ENCODE measurements at places on chromosomes 5 and 9.

GRCh38 chr5:16178745-16179372 lies 732 bp downstream of the MARCHF11 start:
- DNase-seq: peak; percentile 84

- DNase-seq: peak; percentile 86
Observed at GRCh38 chr9:124771867-124772679, 962 bp upstream of the NR6A1 start.

DNA sequence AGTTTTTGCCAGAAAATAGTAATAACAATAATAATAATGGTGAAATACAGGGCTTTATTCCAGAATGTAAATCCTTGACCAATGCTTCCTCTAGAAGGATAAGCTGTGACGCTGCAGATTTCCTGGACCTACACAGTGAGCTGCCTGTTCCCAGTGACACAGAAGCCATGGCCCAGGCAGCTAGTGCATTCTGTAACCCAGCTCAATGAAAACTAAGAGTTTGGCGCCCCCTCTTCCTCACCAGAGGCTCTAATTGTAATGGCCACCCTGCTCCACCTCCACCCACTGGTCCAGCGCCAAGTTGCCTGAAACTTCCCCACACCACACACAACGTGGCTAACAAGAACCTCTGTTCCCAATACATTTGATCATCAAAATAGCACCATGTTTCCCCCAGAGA lies 248.1 kb downstream of the CETN3 start:
- DNase-seq: peak; percentile 82

DNA sequence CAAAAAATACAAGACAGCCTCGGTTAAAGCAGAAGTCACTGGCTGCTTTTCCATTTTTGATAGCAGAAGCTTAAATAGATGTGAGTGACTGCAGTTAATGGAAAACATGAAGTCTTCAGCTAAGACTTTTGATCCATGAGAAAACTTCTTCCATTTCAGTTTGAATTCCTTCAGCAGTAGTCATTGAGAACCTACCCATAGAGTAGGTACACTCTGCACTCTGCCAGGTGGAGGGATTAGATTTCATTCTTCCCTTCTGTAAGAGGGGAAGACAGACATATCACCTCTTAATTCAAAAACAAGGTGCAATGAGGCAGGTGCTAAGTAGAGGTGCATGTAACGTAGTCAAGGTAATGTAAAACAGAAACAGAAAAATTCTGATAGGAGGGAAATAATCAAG lies 26.7 kb upstream of the XPA start:
- DNase-seq: no peak

GRCh38 chr5:150759334-150759583 lies 442 bp upstream of the DCTN4 start:
- no peak for DNase-seq

- no peak for DNase-seq
Observed at GRCh38 chr5:168578006-168578405, 1.2 kb downstream of the PANK3 start.

GRCh38 chr5:75331095-75332090 lies 5.6 kb upstream of the HMGCR start:
- DNase-seq: no peak

- DNase-seq: peak; percentile 40
Observed at GRCh38 chr5:2914981-2915484, 163.6 kb upstream of the IRX2 start.

GRCh38 chr5:72634444-72634843 lies 127.2 kb upstream of the ZNF366 start:
- no peak for DNase-seq

DNA sequence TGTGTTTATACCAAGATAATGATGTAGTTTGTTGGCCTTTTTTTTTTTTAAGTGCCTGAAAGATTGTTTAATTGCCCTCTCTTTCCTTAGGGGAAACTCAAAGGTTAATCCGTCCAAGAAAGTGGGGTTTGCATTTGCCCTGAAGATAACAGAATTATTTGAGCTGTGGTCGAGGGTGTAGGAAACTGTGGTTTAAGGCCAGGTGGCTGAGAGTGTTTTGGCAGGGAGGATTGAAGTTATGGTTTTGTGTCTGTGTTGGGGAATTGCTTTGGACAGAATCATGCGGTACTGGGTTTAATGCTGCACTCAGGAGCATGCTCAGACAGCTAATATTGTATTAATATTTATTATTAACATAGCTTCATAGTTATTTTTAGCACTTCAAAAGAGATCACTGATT lies 509.8 kb downstream of the EBF1 start:
- DNase-seq: no peak

- peak; percentile 84 for DNase-seq
Observed at GRCh38 chr5:148965511-148966265, 97.2 kb downstream of the SH3TC2 start.

GRCh38 chr9:32483343-32483742 lies 42.7 kb downstream of the RIGI start:
- no peak for DNase-seq

DNA sequence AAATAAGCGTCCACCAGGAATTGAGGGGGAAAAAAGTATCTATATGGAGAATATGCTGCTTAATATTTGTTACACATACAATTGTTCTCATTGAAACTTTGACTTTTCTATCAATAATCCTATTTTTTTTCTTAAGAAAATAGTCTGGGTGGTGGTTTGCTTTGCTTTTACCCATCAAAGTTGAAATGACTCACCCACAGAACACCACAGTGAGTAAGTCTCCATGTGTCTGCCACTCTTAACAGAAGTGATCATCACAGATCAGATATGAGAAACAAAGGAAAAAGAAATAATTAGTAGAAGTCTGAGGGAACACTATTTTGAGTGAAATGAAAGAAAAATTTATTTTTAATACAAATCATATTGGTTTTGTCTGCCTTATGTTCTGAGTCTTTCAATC lies 742.8 kb downstream of the CDH9 start:
- no peak for DNase-seq

DNA sequence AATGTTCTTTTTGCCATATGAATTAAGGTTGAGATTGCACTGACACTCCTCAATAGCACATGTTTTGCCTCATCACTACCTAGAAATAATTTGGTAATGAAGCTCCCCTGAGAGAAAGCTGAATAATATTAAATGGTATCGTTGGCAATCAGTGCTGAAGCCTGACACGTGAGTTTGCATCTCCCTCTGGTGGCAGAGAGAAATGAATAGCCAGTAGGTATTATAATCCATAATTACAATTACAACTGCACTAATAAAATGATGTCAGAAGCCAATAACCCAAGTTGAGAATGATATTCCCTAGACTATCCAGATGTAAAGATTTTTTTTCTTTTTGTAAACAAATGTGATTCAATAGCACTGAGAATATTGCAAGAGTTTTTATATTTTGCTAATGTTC lies 700.3 kb downstream of the PTPRD start:
- DNase-seq: no peak

DNA sequence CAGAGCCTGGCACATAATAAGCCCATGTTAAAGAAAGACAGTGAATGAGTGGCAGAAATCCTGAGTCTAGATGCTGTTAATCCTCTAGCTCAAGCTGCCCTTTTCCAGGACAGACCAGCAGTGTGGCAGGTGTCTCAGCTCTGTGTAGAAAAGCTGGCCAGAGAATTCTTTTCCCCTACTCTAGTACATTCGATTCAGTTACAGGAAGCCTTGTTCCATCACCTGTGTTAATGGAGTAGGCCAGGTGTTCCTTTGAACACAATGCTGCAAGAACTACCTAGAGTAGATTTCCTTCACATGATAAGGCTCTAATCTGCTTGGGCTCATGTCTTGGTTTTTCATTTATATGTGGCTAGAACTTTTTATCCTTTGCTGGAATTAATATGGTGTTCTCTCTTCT lies 52.5 kb downstream of the NUP214 start:
- DNase-seq: no peak

- no peak for DNase-seq
Observed at GRCh38 chr5:34533582-34534522, 122.3 kb upstream of the RAI14 start.

DNA sequence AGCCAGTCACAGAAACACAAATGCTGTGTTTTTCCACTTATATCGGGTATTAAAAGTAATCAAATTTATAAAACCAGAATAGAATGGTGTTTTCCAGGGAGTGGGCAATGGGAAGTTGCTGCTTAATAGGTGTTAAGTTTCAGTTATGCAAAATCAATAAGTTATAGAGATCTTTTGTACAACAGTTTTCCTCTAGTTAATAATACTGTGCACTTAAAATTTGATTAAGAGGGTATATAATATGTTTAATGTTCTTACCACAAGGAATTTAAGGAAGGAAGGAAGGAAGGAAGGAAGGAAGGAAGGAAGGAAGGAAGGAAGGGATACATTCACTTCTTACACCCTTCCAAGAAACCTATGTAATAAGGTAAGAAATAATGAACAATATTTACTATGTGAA lies 867.7 kb upstream of the CDH6 start:
- DNase-seq: no peak

DNA sequence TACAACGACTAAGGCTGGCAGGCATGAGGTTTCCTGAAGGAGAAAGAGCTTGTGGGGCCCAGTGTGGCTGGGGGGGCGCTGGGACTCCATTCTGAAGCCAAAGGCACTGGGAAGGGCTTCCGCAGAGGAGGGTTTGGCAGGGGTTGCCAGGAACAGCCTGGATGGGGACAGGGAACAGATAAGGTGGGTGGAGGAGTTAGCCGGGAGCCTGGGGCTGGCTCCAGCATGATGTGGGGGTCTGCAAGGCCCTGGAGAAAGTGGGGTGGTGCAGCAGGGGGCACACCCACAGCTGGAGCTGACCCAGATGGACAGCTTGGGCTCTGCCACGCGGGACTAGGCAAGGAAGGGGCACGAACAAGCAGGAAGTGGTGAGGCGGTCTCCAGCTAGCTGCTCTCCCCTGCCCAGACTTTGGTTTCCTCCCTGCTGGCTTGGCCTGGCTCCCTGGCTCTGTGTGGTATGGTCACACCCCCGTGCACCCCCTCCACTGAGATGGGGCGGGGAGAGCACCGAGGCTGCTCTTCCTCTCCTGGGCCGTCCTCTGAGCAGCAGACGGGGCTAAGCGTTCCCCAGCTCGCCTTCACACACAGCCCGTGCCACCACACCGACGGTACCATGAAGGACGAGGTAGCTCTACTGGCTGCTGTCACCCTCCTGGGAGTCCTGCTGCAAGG lies at the start of gene LTC4S:
LTC4S (plus strand) TSS at position 519 of the 672 bp plus-strand sequence; CDS start at position 614, 95 bp downstream.
- DNase-seq: peak; percentile 96

DNA sequence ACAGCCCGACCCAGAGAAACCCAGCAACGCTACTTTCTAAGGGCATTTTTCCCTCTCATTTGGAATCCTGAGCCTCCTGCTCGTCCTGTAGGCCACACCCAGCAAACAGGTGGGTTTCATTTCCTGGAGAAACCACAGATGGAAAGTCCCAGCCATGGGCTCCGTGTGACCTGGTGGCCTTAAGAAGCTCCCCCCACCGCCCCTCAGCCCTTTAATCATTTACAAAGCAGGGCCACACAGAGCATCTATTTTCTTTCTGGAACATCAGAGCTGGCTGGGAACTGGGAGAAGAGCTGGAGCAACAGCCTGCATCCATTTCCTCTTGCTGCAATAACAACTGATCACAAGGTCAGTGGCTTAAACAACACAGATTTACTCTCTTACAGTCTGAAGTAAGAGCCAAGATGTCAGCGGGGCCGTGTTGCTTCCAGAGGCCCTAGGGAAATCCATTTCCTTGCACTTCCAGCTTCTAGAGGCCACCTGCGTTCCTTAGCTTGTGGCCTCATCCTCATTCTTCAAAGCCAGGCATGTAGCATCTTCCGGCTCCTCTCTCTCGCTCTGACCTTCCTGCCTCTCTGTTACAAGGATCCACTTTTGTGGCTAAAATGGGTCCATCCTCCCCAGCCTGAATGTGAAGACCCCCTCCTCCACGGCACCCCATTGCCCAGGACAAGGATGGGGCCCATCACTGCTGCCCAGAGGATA lies 40.5 kb downstream of the C9orf50 start:
- no peak for DNase-seq

- no peak for DNase-seq
Observed at GRCh38 chr9:105865285-105865684, 170.9 kb downstream of the TMEM38B start.

GRCh38 chr9:122164286-122164685 lies 4.6 kb downstream of the MORN5 start:
- DNase-seq: no peak

- no peak for DNase-seq
Observed at GRCh38 chr5:10507575-10508096, 56.2 kb upstream of the ANKRD33B start.

GRCh38 chr9:119836036-119836435 lies 466.8 kb upstream of the BRINP1 start:
- DNase-seq: no peak

GRCh38 chr5:120297616-120298015 lies 166.5 kb upstream of the PRR16 start:
- no peak for DNase-seq

GRCh38 chr9:19637084-19637483 lies 151.8 kb downstream of the SLC24A2 start:
- no peak for DNase-seq

- no peak for DNase-seq
Observed at GRCh38 chr9:17627641-17628040, 48.8 kb downstream of the SH3GL2 start.

Measured in posterior vena cava (tissue), 2 donors.